ENCODE measurements at places on chromosomes 7 and 10.

- no peak for DNase-seq
These were observed 8.2 kb downstream of the MTG1 start for GRCh38 chr10:133401981-133402725.

DNA sequence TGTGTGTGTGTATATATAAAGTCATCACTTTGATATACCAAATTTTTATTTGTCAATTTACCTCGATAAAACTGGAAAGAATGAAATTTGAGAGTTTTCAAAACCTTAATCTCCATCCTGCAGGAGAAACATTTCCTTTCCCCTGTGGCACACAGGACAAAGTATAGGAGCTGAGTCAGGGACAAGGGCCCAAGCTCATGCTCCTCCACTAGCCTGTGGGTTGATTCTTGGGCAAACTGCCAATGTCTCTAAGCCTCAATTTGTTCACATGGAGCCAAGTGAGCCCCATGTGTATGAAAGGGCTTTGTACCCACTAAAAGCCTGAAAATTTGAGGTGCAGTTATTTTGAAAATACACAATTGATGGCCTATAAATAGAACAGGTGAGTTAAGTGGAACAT, 60.3 kb upstream of the IL6 start:
- DNase-seq = no peak

- no peak for DNase-seq
These were observed 18.5 kb downstream of the FGL2 start for GRCh38 chr7:77181015-77181595.

- DNase-seq = no peak
These were observed 22.4 kb downstream of the NRBF2 start for GRCh38 chr10:63155388-63156020.

DNA sequence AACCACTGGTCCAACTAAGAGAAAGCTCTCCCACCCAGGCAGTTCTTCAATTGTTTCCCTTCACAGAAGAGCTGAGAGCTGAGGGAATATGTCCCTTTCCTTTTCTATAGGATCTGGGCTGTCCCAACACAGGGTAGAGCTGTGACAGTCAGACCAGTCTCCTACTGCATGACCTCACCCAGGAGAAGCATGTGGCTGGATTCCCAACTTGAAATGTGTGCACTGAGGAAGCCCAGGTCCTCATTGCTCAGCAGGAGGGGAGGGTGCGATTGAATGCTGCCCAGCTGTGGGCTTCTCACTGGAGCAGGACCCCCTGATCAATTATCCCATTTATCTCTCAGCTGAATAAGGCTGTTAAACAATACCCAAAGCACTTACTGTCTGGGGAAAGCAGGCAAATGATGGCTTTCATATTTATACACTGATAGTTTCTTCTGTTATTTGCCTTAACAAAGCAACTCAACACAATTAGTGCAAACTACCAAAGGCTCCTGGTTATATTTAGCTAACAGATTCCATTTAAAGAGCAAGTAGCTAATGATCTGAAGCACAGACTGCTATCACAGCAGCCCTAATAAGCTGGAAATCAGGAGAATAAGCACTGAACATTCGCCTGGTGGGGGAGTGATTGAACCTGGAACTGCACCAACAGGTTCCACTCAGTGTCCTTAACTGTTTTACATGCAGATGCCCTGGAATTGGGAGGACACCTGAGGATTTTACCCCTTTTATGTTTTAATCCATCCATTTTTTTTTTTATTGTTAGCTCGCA, 508.8 kb downstream of the CCSER2 start:
- DNase-seq = no peak

GRCh38 chr10:132336064-132336746, 4.2 kb downstream of the LRRC27 start:
- DNase-seq = no peak

DNA sequence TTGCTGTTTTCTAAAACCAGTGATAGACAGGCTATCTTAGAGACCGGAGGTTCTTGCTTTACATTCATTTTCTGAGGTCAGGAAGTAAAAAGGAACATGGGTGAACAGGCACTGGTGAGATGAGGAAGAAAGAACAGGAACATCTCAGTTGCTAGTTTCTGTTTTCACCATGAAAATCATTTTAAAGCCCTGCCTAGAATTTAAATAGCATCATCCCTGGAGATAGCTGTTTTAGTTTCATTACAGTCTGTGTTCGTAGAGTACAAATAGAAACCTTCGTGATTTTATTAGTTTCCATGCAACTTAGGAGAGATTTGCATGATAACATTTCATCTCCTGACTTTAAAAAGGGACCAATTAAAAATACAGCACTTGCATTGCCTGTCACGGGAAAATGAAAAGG, 14.7 kb downstream of the KCNMA1 start:
- DNase-seq = no peak

GRCh38 chr7:135160098-135160857, 10.2 kb downstream of the CYREN start:
- DNase-seq = no peak

DNA sequence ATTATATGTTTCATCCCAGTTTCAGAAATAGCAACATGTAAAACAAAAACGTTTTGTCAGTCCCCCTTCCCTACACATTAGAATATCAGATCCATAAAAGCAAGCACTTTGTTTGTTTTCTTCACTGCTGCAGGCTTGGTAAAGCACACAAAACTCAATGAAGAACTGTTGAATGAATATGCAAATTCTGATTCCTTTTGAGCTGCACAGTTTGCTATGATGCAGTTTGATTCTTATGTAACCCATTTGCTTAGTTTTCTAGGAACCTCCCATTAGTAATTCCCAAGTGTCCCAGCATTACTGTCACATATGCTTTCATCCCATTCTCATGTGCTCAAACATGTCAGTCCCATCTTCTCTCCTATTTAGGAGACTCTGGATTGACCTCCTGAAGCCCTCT, 26.1 kb upstream of the CHCHD3 start:
- no peak for DNase-seq

GRCh38 chr10:101545898-101546297, 42.2 kb downstream of the POLL start:
- no peak for DNase-seq

GRCh38 chr10:24334279-24334939, 125.5 kb downstream of the KIAA1217 start:
- DNase-seq = no peak

- DNase-seq = no peak
These were observed 130.2 kb downstream of the TCF7L2 start for GRCh38 chr10:113080061-113080924.

GRCh38 chr10:184174-184573, 48.9 kb downstream of the ZMYND11 start:
- DNase-seq = no peak

DNA sequence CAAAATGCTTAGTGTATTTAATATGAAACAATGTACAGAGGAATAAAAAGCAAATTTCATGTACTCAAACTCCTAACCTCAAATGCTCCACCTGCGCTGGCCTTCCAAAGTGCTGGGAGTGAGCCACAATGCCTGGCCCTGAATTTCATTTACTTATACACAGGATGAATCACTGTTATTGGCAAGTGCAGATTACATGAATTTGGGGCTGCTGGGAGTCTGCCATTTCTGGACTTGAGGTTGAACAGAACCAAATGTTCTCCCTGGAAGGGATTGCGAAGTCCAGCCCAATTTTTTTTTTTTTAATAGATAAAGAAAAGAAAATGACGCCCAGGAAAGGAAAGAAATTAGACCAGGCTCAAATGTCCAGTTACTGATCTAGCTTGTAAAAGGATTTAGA, 6.8 kb upstream of the CSTF2T start:
- DNase-seq = peak; percentile 27

- DNase-seq = no peak
These were observed 123.6 kb upstream of the TMEM72 start for GRCh38 chr10:44787480-44788075.

DNA sequence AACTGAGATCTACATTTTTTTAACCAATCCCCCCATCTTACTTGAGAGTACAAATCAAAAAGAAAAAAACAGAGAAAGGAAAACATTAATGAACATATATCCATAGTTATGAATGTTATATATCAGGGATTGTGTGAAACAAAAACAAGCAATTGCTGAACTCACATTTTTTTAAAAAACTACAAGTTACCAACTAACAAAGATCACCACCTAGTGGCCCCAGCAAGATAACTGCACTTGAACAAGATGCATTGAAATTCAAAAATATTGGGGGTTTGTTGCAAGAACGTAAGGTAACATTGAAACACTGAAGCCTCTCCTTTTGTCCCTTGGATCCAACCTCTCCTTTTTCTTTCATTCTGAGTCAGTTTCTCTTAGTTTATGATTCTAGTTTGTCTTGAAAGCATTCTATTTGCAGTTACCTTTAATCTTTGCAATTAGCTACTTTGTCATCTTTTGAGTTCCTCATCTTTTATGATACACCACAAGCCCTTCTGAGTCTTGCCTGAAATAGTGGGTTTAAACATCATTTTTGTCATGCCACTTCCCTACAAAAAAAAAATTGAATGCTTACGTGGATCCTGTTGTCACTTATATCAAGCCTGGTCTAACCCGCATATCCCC, 87.3 kb upstream of the TES start:
- DNase-seq = no peak

- no peak for DNase-seq
These were observed 7.0 kb upstream of the CD36 start for GRCh38 chr7:80631421-80631820.

Data from nucleus accumbens (tissue), 56 donors.